AML-193 (cell line): ENCODE measurements at places on chromosomes 12 and 14.

DNA sequence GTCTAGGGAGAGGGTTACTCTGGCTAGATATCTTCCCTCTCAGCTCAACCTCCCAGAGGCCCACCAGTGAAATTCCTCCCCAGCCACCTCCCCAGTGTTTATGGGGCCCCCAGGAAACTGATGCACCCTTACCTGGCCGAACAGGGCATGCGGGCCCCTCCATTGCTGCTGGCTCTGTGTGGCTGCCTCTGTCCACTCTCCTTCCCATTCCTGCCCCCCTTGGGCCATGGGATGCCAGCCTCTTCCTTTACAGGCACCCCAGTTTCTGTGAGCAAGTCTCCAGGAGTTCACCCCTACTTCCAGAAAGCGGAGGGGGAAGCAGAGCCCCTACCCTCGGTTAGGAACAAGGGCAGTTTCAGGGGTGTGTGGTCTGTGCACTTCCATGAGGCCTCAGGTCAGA lies 19.4 kb upstream of the ZDHHC22 start:
- DNase-seq = no peak

DNA sequence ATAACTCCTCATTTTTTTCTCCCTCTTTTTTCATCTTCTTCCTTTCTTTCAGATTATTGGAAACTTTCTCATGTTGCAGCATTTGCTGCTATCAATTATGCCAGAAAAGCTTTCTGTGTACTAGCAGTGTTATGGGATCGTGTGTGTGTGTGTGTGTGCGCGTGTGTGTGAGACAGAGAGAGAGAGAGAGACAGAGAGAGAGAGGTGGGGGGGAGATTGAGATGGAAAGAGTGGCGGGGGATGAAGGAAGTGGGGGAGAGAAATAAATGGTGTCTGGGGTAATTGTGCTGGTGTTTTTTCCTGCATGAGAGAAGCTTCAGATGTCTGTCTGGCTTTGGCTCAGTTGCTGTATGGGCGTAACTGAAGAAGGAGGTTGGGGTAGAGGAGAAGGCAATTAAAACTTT lies 268.9 kb downstream of the RAD51B start:
- DNase-seq = no peak

GRCh38 chr12:31215518-31216232 lies 110.3 kb downstream of the SINHCAF start:
- no peak for DNase-seq

DNA sequence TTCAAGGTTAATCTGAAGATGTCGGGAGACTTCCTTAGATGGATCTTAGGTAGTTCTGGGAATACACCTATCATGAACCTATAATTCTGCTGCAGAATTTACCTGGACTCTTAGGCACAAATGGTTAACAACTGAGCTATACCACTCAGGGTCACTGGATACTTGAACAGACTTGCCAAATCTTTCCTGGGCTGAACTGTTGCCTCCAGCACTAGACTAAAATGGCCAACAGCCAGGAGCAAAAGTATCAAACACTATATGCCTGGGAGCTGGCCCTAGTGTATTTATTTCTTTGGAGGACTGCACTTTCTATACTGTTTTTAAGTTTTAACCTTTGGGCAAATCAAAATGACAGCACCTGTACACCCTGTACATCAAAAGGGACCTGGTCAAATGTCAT lies 252.8 kb downstream of the TMEM117 start:
- no peak for DNase-seq

DNA sequence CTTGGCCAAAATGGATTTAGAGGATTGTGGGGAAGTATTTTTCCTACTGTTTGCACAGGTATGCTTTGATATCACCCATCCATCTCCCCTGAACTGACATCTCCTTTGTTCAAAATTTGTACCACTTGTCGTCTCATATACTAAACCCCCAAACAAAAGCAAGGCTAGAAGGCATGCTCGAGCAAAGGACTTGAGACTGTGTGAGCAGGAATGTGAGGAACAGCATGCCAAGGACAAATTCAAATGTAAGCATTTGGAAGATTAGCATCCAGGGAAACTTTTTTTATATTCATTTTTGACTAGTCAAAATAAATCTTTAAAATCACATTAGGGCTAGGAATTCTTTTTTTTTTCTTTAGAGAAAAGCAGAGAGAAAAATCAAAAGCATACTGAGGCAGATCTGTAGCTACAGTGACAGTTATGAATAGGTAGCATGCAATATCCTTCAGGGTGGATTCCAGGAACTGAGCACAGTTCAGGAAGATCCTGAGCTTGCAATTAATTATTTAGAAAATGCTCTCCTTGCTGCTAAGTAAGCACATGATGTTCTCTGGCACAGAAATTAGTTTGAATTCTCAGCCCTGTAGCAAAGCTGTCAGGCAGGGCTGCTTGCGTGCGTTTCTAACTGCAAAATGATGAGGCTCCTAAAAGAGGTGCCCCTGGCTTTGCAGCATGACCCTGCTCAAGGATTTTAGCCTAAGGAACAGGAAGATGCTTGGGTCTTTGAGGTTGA lies 327.7 kb downstream of the LRIG3 start:
- DNase-seq = no peak

DNA sequence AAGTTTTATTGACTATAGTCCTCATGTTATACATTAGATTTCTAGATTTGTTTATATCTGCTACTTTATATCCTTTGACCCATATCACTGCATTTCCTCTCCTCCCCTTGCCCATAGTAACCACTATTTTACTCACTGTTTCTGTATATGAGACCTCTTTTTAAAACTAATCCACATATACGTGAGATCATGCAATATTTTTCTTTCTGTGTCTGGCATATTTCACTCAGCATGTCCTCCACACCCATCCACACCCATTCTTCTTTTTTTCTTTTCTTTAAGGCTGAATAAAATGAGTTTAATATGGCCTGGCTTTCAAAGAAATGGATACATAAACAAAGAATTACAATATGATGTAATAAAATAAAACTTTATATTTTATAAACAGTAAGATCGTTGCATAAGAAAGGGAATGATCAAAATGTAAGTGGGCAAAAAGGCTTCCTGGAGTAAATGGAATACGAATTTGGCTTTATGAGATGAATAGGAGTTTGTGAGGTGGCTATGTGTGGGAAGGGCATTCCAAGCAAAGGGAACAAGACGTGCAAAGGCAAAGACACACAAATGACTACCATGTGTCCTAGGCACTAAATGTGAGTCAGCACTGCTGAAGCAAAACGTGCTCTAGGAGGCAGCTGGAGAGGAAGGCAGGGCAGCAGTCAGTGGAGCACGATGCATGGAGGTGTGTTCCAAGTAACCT lies 53.2 kb upstream of the HIF1A start:
- DNase-seq = no peak

GRCh38 chr12:54028314-54029201 lies at the start of gene HOXC6:
Gene HOXC6, plus strand, starts transcription at chr12:54028440. Its CDS starts 82 bp downstream, at chr12:54028522.
- DNase-seq = peak; percentile 58

DNA sequence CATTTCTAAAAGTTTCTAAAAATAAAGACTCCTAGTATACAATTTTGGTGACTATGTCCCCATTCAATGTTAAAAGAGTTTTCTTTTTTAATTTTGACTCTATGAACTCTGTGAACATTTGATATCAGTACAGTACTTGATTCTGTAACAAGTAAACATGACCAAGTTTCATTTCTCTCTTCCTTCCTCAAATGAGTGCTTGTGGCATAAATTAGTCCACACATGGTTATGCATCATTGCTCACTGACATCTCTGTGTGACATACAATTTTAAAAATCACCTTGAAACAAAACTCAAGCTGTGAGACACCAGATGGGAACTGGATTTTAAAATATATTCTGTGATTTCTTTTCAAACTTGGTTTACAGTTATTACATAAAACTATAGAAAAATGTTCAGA lies 253.9 kb upstream of the MDGA2 start:
- DNase-seq = no peak

- no peak for DNase-seq
These were observed 100.5 kb upstream of the SSTR1 start for GRCh38 chr14:38107216-38107631.

GRCh38 chr14:21915826-21916225 lies 242.2 kb upstream of the OR4E1 start:
- DNase-seq = no peak

GRCh38 chr12:69519871-69520270 lies 49.7 kb downstream of the FRS2 start:
- no peak for DNase-seq

DNA sequence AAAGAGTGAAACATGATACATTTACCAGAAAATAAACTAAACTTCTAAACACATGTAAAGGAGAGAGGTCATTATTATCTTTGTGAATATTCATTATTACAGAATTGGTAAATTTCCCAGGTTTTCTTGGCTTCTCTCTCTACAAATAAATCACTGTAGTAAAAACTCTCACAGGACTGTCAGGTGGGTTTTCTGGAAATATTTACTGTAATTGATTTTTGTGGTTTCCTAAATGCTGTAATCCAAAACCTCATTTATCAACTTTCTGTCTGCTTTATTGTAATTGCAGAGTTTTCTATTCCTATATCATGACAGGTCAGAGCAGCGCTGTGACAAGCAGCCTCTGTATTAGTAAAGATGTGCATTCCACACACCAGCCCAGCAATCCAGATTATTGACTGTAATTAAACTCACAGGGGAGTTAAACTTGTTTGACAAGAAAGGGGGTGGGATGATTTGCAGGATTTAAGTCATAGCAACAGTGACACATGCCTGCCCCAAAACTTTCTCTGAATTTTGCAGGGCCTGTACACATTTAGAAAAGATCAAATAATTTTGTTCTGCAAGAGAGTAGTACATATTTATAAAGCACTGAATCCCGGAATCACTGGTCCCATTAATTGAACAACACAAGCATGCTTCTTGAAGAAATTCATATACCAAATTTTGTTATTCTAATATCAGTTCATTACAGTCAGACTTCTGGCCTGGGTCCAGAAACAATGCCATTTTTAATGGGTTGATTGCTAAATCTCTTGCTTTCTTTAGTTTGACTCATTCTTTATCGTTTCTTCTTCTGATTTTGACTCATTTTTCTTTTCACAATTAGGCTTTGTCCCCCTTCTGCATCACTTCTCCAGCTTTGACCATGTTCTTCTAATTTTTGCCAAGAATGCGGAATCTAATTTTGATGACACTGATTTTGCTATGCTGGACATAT lies 42.2 kb downstream of the PTPRO start:
- no peak for DNase-seq

- DNase-seq = no peak
These were observed 117.7 kb upstream of the GARIN2 start for GRCh38 chr14:67071506-67071905.

DNA sequence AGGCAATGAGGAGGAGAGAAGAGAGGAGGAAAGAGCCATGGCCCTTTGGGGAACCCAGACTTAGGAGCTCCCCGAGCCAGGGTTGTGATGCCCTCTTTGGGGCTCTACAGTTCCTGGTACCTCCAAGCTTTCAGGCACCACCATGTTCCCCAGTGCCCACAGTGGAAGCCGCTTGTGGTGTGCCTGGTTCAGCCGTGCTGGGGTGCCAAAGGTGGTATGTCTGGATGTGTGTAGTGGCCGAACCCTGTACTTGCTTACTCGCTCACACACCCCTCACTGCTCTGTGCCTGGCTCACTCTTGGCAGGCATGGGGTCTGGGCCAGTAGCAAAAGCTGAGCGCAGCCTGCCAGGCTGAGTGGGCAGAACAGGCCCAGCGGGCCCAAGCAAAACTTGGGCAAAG lies 210.7 kb downstream of the MON2 start:
- DNase-seq = no peak

DNA sequence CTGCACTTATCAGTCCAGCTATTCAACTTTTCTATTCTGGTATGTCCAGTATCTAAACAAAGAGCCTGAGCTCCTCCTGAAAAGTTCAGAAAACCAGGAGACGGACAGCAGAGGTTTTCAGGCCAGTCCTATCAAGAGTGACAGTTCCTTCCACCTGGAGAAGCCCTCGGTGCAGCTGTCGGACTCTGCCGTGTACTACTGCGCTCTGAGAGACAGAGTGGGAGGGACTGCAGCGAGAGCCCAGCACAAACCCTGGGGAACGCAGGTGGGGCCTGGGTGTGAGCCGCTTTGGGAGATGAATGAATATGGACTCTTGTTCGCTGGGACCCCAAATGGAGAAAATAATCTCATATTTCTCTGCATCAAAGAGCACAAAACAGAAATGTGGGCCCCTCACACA lies 329.8 kb upstream of the OR4E1 start:
- DNase-seq = no peak

GRCh38 chr12:120590741-120591407 lies 9.7 kb upstream of the POP5 start:
- DNase-seq = no peak

DNA sequence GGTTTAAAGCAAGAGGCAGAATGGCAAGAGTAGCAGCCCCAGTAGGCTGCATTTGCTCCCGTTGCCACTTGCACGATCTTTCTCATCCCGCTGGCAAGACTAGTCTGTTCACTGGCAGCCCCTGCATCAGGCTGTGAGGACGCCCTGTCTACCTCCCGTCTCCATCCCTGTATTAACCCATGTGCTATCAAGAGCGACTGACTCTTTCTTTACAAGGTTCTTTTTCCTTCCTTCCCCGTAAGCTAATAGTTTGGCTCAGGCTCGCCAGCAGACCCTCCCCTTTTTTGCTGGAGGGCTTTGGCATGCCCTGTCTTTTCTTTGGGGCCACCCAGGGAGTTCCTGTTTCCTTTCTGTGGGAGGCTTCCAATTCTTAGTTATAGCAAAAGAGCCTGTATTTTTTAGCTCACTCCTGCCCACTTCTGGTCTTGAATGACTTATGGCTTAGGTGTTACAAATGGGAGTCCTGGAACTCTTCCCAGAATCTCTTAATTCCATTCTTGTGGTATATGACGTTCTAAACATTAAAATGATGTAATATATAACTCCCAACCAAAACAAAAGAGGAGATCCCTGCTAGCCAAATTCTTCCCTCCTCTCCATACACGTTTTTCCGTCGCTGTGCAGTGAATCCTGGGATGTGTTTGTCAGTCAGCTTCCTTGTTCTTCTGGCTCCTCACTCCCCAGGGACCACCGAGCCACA lies 149.0 kb downstream of the PRKCH start:
- peak; percentile 7 for DNase-seq
